ENCODE measurements at places on chromosomes 4 and X.

DNA sequence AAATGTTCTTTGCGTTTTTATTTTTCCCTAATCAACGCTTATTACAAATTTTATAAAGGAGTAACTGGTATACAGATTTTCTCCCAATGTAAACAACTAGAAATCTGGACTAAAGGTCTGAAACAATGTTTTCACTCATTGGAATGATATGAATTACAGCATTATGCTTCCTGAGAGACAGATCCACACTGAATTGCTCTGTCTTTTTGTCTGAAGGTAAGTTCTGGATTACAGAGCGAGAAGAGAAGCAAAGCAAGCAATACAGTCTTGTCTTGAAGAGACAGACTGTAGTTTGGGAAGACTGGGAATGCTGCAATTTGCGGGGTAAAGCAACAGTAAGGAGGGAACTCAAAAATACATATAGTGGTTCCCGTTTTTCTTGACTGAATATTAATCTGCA is 262.2 kb upstream of the PABPC4L start:
- DNase-seq = no peak

DNA sequence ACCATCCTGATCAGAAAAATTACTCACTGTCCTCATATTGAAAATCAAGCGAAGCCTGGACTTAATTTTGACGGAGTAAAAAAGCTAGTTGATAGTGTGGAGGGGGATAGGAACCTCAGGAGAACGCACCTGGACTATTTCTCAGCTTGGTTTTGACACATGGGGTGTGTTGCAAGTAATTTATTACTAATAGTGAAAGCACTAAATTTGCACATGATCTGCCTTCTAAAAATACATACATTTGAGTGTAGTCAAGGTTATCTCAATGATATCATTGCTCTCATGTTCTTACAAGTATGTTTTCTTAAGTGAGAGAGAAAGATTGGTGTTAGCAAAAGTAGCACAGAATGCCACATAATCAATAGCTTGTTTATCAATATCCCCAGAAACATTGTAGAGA is 29.5 kb downstream of the LRIT3 start:
- no peak for DNase-seq

DNA sequence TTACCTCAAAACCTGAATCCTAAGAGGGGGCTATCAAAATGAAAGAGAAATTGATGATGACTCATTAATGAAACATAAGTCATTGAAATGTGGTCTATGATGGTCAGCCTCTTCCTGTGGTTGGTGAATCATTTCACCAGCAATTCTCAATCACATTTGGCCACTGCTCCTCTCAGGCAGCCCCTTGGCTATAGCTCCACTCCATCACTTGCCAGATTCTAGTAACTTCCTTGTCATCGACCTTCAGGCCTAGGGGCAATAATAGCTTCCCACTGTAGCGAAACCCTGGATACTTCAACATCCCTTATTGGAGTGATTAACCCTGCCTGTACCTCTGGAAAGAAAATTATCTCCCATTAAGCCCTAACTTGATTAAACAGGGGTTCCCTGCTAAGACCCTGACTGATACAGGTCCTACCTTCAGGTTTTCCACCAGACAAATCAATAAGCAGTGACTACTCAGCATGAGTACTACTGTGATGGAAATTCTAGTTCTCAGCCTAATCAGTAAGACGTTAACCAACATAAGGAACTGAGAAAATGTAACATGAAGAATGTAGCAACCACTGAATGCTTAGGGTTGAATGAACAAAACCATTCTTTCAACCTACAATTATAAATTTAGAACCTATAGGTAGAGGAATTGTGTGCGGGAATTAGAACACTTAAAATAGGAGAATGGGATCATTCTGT is 30.4 kb downstream of the ADH7 start:
- no peak for DNase-seq

DNA sequence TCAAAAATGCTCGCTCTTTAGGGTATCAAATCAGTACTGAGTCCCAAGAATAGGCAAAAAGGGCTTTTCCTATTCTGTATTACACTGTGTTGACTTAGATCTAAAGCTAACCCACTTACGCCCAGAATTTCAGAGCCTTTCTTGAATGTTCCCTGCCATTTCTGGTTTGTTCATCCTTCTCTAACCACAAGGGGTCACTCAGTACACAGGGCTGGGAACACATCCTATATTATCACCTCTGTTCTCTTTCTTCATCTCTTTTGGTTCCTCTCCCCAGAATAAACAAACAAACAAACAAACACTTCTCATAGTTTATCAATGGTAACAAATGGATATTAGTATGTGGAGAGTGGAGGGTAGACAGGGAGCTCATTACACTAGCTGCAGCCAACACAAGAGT is 25.5 kb upstream of the MORC4 start:
- DNase-seq = no peak

DNA sequence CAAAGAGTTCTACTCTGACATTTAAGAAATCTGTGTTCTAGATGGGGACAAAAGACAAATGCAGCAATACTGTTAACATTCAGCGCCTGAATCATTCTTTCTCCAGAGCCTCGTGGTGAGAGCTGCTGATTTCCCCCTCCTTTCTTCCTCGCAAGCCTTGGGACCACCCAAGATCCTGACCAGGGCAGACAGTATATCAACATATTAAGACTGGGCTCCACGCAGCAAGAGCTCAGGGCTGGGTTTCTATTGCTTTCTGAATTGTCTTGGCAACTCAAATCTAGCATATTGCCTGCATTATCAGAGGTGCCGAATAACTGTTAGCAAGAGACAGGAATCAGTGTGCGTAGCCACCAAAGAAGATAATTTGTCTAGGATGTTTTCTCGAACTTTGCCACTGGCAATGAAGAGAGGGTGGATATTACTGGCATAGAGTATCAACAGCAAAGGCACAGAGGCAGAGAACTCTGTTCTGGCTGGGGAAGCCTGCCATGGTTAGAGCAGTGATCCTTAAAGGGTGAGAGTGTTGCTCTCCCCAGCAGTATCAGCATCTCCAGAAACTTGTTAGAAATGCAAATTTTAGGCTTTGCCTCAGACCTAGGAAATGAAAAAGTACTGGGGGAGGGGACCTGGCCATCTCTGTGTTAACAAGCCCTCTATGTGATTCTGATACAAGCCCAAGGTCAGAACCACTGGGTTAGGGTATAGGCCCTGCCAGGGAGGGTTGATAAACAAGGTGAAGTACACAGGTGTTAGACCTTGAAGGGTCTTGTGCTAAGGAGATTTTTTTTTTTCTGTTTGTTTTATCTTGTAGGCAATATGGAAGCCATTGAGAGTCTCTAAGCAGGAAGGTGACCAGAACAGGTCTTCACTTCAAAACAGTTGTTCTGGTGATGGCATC is 46.2 kb upstream of the MID1IP1 start:
- DNase-seq = no peak

DNA sequence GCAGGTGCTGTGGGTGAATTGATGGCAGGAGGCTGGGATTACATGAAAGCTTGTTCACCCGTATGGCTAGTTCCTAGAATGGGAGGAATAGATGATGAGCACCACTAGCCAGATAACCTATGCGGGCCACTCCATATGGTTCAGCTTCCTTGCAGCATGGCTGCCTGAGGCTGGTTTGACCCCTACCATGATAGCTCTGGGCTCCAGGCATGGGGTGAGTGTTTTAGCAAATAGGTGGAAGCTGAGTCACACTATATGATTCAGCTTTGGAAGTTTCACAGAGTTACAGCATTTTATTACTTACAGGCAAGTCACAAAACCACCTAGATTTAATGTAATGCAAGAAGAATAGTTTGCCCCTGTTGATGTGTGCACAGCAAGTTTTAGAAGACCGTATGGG is 603.2 kb downstream of the STIM2 start:
- DNase-seq = no peak

- DNase-seq = no peak
Measured at GRCh38 chr4:55887594-55887993, 34.1 kb downstream of the EXOC1 start.

DNA sequence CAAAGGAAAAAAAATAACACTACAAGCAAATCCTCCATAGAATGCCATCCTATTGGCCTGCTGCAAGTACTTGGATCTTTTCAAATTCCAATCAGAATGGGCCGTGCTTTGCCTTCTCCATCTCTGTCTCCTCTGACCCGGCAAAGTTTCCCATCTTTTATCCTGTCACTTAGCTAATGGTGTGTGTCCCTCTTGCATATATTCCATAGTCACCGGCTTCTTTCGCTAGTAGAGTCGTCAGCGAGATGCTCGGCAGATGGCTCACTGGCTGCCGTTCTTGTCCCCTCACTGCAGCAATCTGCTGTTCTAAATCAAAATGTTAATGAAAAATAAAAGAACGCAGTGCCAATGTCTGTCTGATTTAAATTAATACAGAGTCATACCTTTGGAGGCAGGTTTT is 22.1 kb downstream of the GRIA3 start:
- DNase-seq = no peak

GRCh38 chr4:23084559-23085248 is 392.0 kb downstream of the GBA3 start:
- no peak for DNase-seq

DNA sequence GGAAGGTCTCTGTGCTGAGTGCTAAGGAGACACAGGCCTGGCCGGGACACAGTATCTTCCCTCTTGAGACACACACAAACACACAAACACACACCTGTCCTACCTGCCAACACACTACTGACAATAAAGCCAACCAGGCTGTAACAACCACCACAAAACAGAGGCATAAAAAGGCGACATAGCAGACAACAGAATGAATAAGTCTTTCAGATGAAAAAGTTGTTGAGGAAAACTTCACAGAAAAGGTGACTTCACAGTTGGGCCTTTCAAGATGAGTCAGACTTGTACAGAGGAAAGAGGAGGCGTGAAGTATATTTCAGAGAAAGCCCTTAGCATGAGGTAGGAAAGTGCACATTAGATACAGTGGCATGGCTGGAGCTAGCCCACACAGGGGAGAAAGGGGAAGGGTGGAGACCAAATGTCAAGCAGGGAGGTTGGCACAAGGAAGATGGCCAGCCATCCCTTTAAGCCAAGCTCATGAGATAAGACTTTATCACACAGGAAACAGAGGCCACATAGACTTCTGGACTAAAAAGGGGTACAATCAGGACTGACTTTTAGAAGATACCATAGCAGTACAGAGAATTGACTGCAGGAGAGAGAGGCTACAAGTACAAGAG is 54.0 kb downstream of the SLC9A7 start:
- DNase-seq = no peak

- no peak for DNase-seq
Measured at GRCh38 chr4:19924761-19925160, 326.9 kb upstream of the SLIT2 start.

DNA sequence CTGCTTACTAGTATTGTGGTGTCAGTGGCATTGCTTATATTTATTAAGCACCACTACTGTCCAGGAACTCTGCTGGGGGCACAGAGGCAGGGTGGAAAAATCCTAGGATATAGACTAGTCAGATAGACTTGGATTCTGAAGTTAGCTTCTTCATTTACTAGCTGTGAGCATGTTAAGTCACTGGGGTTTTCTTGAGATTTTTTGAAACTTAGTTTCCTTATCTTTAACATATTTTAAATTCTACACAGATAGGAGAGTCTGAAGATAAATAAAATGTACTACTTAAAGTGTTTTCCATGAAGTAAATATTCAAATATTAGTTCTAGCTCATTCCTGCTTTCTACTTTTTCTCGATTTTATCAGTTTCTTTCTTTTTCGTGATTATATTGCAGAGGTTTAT is 196.9 kb upstream of the GRID2 start:
- no peak for DNase-seq

DNA sequence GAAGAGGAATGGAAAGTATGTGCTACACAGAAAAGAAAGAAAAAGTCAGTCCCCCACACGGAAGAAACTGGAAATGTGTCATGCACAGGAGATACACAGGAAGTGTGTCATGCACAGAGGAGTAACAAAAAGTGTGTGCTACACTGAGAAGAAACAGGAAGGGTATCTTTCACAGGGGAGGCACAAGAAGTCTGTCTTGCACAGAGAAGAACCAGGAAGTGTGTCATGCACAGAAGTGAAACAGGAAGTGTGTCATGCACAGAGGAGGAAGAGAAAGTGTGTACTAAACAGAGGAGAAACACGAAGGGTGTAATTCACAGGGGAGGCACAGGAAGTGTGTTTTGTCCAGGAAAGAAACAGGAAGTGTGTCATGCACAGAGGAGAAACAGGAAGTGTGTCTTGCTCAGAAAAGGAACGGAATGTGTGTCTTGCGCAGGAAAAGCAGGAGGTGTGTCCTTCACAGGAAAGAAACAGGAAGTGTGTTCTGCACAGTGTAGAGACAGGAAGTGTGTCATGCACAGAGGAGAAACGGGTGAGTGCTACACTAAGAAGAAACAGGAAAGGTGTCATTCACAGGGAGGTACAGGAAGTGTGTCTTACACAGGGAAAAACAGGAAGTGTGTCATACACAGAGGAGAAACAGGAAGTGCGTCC is 527.2 kb upstream of the PRKX start:
- no peak for DNase-seq

DNA sequence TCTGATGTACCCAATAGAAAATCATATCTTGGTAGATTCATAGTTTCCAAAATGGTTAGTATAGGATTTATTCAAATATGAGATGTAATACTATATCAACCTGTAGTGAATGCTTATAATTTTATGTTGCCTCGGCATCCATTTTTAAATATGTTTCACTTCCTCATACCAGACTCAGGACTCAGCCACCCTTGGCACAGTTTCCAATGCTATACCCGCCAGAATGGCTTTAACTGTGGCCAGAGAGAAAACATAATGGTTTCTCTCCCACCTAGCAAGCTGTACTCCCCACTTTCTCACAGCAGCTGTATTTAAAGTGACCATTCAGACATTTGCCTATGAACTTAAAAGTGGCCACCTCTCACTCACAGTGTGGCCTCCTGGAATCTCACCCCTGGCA is 466.6 kb upstream of the PABPC4L start:
- DNase-seq = no peak

GRCh38 chr4:81214881-81215868 is at the start of gene PRKG2:
TSS of gene PRKG2 (minus strand) at chr4:81215222. CDS start at chr4:81205047, 10,175 bp downstream.
- no peak for DNase-seq

DNA sequence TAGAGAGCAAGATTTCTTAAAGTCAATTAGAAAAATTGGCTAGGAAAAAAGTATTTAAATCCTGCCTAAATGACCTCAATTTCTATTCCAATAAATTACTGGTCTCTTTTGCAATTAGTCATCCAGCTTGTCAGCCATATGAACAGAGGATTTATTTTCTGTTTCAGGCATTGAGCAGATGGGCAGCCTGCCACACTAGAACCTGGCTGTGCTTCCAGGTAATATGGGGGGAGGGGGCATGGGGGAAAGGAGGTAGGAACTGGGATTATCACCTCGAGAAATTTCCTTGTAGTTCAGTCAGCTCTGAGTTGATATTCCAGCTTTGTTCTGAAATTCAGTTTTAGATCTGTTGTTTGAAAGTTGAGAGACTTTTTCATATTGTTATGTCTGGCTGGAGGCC is 206.3 kb upstream of the LCORL start:
- no peak for DNase-seq

- DNase-seq = no peak
Measured at GRCh38 chrX:154818916-154819770, 13.9 kb upstream of the MPP1 start.

- DNase-seq = no peak
Measured at GRCh38 chr4:7513671-7514070, 78.9 kb upstream of the PSAPL1 start.

- DNase-seq = no peak
Measured at GRCh38 chr4:111198446-111198845, 575.6 kb upstream of the PITX2 start.

Data from stimulated activated CD4-positive, alpha-beta T cell treated with anti-CD3 and anti-CD28 coated beads, Interleukin-1b, Interleukin-23, amount 100 ng/mL, for 24 hours (primary cell).